RWPE1 (cell line): ENCODE measurements at places on chromosomes 3 and 15.
A peak's percentile ranks its signal among the peaks of the same experiment; 100 is the strongest.

GRCh38 chr15:95609096-95609495 lies 721.4 kb upstream of the NR2F2 start:
- DNase-seq, result no peak

GRCh38 chr3:181174022-181174421 lies 184.5 kb upstream of the DNAJC19 start:
- DNase-seq, result no peak

DNA sequence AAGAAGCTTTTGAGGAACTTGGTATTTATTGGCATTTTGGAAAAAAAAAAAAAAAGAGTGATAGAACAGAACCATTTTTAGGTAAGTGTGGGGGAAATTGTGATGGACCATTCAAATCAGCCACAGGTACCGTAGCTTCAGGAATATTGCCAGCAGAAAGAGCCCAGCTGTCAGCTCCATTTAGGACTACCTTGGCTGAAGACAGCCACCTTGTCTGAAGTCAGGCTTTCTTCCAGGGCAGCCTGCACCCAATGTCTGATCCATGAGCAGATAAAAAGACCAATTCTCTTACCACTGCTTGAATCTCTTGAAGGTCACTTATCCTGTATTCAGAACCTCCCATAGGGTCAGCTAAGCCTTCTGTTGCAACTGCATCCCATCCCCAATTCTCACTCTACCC lies 37.6 kb downstream of the SLCO3A1 start:
- DNase-seq, result no peak

DNA sequence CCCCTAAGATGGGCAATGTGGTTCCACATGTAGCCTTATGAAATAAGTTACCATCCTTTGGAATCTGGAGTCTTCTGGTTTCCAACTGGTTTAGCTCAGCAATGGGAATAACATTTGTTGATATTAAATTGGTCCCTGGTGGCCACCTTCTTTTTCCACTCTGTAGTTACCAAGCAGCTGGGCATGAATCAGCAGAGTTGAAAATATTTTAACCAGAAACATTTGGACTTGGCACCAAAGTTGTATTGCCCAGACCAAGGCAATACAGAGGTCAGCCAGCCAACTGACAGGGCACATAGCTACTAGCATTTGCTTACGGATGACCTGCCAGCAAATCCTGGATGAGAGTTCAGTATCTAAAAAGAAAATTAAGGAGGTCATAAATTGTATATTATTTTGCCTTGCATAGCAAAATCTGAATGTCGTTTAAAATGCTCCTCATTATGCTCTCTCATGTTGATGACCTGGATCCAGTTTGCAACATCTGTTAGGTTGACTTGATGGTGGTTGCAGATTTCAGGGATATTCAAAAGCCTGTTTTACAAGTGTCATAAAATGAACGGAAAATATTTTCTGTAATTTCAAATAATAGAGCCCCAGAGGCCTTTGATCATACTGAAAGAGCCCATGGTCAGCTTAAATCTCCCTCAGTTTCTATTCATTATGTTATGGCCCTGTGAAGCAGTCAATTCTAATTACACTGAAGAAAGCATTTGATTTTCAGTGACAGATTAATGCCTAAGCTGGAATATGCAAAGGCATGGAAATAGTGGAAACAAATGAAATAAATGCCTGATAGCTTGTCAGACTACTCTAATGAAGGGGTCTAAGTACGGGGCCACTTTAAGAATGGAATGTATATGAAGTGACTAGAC lies 54.6 kb downstream of the PPM1L start:
- DNase-seq, result no peak

GRCh38 chr15:93308026-93308690 lies 219.1 kb upstream of the RGMA start:
- DNase-seq, result no peak

- DNase-seq, result no peak
Measured at GRCh38 chr15:84775867-84776449, 27.6 kb downstream of the ZNF592 start.

DNA sequence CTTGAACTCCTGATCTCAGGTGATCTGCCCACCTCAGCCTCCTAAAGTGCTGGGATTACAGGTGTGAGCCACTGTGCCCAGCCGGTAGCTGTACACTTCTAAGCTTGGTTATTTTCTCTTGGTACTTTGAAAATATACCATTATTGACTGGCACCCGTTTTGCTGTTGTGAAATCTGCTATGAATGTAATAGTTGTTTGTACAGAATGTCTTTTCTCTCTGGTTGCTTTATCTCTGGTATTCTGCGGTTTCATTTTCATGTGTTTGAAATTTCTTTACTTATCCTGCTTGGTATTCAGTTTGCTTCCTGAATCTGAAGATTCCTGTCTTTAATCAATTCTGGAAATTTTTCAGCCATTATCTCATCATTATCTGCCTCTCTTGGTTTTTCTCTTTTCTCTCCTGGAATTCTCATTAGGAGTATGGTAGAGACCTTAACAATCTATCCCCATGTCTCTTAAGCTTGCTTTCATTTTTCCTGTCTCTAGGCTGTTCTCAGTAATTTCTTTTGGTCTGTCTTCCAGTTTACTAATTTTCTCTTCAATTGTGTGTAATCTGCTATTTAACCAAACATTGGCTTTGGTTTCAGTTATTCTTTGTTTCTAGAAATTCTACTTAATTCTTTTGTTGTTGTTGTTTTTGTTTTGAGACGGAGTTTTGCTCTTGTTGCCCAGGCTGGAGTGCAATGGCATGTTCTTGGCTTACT lies 2.8 kb upstream of the PAK2 start:
- no peak for DNase-seq

- DNase-seq, result peak; percentile 93
Measured at GRCh38 chr15:69468241-69469121, 15.9 kb downstream of the RPLP1 start.

- DNase-seq, result no peak
Measured at GRCh38 chr15:33008284-33008995, 186.1 kb downstream of the FMN1 start.

DNA sequence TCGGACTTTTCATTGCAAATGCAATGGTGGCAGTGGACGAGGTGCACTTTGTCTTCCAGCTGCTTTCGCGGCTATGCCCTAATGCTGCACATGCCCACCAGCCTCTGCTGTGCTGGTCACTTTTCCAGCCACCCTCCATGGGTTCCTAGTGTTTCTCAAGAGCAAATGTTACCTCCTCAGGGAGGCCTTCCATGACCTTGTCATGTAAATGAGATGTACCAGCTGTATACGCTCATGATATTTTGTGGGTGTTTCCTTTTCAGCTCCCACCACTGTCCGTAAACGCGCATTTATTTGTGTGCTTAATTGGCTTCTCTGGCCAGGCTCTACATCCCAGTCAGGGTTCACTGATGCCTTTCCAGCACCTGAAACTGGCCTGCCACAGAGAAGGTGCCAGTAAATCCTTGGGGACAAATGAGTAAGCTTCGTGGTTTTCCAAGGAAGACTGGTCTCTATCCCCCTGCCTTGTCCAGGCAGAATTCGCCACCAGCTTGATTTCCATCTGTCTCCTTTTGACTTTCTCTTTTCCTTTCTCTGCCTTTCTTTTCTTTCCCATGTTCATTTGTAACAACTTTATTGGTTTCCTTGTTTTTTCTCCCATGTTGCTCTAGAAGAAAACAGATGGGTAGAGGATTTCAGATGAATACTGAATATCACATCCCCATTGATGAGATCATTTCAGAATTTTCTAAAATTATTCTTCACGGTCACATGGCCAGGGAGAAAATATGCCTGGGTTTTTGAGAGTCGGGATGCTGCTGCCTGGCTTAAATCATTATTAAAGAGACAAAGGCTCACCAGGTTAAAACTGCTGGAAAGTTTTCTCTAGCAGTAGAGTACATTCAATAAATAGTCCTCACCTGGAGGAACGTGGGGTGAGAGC lies 82.5 kb downstream of the CHST2 start:
- no peak for DNase-seq

DNA sequence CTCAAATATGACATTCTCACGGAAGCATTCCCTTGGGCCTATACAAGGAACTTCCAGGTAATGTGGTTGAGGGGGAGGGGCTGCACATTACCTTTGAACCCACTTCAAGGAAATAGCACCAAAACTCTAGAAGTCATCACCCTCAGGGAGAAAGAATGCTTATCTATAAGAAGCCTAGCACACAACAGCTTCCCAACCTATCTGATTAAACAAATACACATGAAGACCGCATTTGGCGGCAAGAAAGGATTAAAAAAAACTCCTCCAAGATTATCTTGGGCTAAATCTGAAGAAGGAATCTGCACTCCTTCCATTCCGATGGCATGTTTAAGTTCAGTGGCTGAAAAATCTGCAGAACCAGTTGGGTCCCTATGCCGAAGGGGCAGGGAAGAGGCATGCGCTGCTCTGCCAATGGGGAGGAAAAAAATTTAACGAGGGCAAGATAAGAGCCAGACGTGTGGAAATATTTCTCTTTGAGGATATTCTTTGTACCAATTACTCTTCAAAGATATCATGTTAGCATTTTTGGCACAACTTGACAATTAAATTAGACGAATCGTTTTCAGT lies 82.0 kb upstream of the WNT5A start:
- DNase-seq, result no peak

DNA sequence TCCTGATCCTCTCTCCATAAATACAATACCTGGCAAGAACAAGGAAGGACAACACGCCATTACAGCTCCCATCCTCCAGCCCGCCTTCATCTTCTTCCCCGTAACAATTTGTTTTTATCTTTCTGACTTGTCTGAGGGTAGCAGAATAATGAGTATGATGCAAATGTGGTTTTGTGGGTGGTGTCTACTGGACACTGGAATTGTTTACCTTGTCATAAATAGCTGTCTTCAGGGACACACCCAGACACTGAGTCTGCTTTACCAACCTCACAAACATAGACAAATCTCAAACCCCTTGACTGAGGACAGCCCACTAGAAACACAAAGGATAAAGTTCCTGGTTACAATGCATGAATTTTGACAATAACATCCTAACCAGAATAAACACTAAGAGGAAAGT lies 13.4 kb downstream of the WDR72 start:
- no peak for DNase-seq

GRCh38 chr15:80697075-80697685 lies 2.1 kb downstream of the ABHD17C start:
- DNase-seq, result no peak

DNA sequence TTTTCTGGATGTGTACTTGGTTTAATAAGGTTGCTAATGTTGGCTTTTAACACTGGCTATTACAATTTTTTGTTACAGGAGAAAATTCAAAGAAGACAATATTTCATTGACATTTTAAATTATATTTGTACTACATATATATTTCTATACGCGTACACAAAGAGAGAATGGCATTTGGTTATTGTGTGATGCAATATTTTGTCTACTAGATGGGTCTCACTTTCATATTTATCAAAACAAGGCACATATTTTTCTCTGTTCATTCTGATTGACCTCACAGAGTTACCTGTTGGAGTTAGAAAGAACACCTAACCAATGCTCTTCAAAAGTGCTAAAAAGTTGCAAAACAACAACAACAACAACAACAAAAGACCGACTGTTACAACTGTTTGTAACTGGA lies 50.2 kb upstream of the VGLL3 start:
- no peak for DNase-seq

DNA sequence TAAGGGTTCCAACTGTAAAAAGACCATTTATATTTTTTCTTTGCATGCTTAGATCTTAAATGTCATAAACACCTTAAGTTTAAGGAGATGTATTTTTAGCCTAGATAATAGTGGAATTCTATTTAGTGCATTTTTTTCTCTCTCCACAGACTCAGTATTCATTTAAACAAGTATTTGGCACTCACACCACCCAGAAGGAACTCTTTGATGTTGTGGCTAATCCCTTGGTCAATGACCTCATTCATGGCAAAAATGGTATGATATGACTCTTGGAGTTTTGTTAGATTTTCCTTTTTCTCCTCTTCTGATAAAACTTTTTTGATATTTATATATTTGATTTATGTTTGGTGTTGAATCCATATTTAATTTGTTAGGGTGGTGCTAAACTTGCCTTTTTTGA lies 7.3 kb downstream of the KIF23 start:
- DNase-seq, result no peak

DNA sequence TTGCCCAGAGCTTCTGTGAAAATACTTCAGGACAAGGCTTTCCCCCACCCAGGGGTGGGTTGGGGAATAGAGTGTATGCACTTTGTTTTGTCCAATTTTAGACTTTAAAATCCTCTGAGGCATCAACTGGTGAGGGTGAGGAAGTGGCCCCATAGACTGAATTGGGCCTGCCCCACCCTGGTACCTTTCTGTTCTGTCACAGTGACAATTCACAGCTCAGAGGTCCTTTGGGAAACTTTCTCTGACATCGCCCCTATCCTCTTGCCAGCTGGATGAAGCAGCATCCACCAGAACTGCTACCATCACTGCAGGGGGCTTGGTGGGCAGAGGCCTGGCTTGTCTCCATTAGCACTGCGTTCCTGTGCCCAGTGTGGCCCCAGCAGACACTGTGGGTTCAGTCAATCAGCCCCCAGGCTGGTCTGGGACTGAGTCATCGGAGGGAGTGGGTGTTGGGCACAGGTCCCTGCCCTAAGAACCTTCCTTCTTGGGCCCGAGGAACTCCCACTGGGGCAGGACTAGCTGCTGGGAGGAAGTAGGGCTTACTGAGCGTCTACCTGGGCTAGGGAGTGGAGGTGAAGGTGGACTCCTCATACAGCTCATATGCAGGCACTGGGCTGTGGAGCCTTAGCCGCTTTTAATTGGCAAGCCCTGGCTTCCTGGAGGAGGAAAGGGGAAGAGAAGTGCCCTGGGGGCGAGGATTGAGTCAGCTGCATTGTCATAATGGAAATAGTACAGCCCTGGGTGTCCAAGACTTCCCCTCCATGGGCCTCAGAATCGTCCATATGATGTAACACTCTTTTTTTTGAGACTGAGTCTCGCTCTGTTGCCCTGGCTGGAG lies 1.5 kb upstream of the PPM1M start:
- DNase-seq, result peak; percentile 54

DNA sequence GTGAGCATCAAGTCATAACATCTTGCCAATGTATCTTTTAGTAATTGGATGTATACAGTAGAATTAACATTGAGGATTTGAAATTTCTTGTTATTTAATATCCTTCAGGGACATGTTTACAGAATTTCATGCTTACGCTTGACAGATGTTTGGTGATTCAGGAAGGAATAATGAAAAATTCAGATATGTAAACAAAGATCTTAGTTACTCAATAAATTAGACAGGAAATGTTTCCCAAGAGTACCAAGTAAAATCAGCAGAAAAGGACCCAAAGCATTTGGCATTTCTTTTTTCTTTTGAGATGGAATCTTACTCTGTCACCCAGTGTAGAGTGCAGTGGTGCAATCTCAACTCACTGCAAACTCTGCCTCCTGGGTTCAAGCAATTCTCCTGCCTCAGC lies 4.7 kb upstream of the COL6A5 start:
- DNase-seq, result no peak

GRCh38 chr3:134309987-134310700 lies 59.5 kb upstream of the RYK start:
- no peak for DNase-seq

DNA sequence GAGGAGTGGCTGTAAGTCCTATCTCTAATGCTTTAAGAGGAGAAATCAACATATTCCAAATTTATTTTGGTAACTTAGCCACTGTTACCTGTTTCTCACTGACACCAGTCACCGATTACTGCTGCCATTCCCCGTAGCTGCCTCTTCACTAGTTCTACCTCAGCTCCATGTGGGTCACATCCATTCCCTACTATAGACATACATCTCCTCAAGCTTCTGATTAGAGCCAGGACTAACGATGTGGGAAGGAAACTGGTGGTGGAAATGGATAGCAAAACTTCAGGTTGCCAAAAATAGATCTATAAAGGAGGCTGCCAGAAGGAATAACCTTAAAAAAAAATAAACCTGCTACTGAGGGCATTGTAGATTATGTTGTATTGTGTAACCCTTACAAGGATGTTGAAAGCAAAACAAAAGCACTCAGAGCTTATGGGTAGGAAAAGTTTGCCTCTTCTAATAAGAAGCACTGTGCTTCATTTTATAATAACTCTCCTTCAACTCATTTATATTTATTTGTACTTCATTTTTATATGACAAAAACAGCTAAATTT lies 56.0 kb downstream of the KAT2B start:
- no peak for DNase-seq
